ENCODE measurements at places on chromosomes 7 and 10. TPM values are rescaled to one million over a fixed set of nuclear protein-coding genes. Genes with fewer than 3 reads are reported as not detected.

DNA sequence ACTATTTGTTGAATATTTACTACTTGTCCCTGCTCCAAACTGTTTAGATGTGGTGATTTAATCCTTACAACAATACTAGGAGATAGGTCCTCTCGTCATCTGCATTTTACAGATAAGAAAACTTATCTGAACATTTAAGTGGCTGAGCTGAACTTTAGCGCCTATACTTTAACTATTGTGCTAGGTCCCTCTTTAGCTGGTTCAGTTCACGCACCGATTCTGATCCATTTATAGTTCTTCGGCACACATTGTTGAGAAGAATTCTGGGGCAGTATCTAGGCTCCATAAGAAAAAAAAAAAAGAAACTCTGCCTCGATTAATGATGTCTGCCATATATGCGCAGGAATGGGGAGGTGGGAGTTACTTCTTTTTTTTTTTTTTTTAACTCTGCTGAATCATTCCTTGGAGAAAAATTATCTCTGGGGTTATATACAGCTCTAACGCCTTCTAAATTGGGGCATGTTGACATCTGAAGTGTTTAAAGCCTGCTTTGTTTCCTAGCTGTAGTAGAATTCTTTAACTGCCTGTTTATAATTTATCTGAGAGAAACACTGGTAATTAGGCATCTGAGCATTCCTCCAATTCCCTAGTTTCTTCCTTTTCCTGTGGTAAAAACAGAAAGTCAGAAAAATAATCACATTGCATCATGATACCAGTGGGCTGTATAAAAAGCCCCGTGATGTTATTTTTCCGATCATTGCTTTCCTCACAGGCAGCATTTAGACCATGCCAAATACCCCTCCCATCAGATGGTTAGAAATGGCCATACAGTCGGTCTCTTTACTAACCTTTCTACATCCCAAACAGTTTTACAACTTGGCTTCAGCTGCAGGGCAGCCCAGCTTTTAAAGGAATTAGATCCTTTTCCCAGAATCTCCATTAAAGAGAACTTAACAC is 98.5 kb upstream of the KDM7A start:
- no peaks in the 10 kb centered on the region for H3K36me3 ChIP-seq
- no peak for DNase-seq
- no peak overlapping the region for H3K4me3 ChIP-seq
- H3K27me3 ChIP-seq, result no peaks in the 10 kb centered on the region
- H3K4me1 ChIP-seq, result no peaks in the 10 kb centered on the region

- H3K27ac ChIP-seq, result no peak overlapping the region
- H3K4me3 ChIP-seq, result no peak overlapping the region
- no peaks in the 10 kb centered on the region for H3K36me3 ChIP-seq
- DNase-seq, result no peak
- H3K27me3 ChIP-seq, result no peaks in the 10 kb centered on the region
Observed at GRCh38 chr10:51242393-51242792, 168.1 kb downstream of the PRKG1 start.

DNA sequence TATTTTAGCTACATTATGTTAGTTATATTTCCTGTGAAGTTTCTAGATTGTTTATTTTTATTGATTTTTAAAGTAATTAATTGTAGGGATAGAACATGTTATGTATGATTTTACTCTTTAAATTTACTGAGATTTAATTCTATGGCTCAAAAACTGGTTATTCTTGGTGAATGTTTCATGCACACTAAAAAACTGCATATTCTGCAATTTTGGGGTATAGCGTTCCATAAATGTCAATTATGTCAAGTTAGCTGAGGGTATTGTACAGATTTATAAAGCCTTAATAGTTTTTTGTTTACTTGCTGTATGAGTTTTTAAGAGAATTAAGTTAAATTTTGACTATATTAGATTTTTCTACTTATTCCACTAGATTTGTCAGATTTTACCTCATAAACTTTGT is 669.7 kb downstream of the GRID1 start:
- no peaks in the 10 kb centered on the region for H3K4me1 ChIP-seq
- H3K27me3 ChIP-seq, result no peaks in the 10 kb centered on the region
- no peaks in the 10 kb centered on the region for H3K36me3 ChIP-seq
- DNase-seq, result no peak
- H3K27ac ChIP-seq, result no peak overlapping the region
- no peak overlapping the region for H3K4me3 ChIP-seq

GRCh38 chr10:119079599-119080520 is 757 bp downstream of the EIF3A start:
- no peaks in the 10 kb centered on the region for H3K36me3 ChIP-seq
- DNase-seq, result peak; percentile 42
- no peaks in the 10 kb centered on the region for H3K27me3 ChIP-seq
- H3K27ac ChIP-seq, result peak overlapping the region; percentile 94
- no peaks in the 10 kb centered on the region for H3K4me1 ChIP-seq

Gene HOXA1
- 0.28 TPM for total RNA-seq

DNA sequence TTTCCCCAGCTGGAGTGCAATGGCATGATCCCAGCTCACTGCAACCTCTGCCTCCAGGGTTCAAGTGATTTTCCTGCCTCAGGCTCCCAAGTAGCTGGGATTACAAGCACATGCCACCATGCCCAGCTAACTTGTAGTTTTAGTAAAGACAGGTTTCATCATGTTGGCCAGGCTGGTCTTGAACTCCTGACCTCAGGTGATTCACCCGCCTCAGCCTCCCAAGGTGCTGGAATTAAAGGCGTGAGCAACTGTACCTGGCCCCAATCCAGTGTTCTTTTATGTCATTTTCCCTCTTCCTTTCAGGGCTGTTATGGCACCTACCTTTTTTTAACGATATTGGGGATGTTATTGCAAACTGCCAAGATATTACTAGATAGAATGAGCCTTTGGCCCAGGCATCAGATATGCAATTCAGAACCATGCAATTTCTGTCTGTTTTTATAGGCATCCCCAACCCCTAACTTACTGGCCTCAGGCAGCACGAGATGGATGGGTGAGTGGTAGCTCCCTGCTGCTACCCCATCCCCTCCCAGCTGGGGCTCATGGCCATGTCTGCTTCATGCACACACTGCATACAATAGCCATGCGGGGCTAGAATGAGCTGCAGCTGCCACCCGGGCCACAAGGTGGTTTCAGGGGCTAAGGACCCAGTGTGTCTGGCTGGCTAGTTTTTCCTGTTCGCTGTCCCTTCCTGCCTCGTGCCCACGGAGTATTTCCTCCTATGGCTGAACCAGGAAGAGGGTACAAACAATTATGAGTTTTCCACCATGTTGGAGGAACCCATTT is 1080.1 kb upstream of the SORCS1 start:
- no peaks in the 10 kb centered on the region for H3K4me1 ChIP-seq
- no peak overlapping the region for H3K4me3 ChIP-seq
- no peaks in the 10 kb centered on the region for H3K27me3 ChIP-seq
- no peaks in the 10 kb centered on the region for H3K36me3 ChIP-seq
- no peak overlapping the region for H3K27ac ChIP-seq
- no peak for DNase-seq

- no peaks in the 10 kb centered on the region for H3K36me3 ChIP-seq
- no peak overlapping the region for H3K27ac ChIP-seq
- H3K4me1 ChIP-seq, result no peaks in the 10 kb centered on the region
- H3K27me3 ChIP-seq, result no peaks in the 10 kb centered on the region
- no peak overlapping the region for H3K4me3 ChIP-seq
- DNase-seq, result no peak
Observed at GRCh38 chr7:150357270-150357669, 11.4 kb upstream of the REPIN1 start.

DNA sequence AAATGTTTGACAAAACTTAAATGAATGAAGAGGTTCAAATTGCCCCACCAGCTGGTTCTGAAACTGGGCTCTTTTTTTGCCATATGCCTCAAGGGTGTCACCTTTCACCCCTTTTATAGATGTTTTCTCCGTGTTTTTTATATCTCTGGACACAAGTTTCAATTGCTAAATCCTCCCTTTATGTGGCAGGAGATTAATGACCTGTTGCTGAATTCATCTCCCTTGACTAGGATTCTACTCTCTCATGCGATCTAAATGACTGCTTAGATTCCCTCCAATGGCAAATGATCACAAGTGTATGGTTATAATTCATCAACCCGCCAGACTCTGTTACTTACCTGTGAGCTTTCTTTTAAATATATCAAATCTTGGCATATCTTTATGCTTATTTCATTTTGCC is 677.0 kb upstream of the POT1 start:
- no peak overlapping the region for H3K27ac ChIP-seq
- H3K4me1 ChIP-seq, result no peaks in the 10 kb centered on the region
- H3K27me3 ChIP-seq, result no peaks in the 10 kb centered on the region
- no peaks in the 10 kb centered on the region for H3K36me3 ChIP-seq
- no peak for DNase-seq
- H3K4me3 ChIP-seq, result no peak overlapping the region

DNA sequence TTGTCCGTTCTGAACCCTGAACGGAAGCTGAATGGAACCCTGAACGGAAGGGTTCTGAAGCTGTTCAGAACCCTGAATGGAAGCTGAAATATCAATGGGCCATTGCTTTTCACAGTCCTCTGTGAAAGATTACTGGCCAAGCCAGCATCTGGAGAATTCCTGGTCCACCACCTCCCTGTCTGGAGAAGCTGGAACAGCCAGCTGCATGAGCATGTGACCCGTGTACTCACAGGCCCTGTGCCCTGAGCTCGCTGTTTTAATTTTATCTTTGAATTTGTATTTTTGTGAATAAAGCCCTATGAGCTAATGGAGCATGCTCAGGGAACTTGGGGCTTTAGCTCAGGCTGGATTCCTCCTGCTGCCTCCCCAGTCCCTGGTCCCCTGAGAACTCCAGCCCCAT is 37.2 kb downstream of the HTRA1 start:
- peaks cover 10% of the 10 kb centered on the region for H3K4me1 ChIP-seq
- DNase-seq, result no peak
- H3K36me3 ChIP-seq, result no peaks in the 10 kb centered on the region
- no peak overlapping the region for H3K4me3 ChIP-seq
- no peaks in the 10 kb centered on the region for H3K27me3 ChIP-seq

All from uterus (tissue), 4 donors.